Stimulated activated CD8-positive, alpha-beta memory T cell treated with anti-CD3 and anti-CD28 coated beads, Interleukin-7, amount 100 ng/mL, for 48 hours (primary cell): ENCODE measurements at places on chromosomes 4 and X.
A peak's percentile ranks its signal among the peaks of the same experiment; 100 is the strongest.

GRCh38 chr4:38179690-38180377, 219.6 kb downstream of the PTTG2 start:
- DNase-seq: peak; percentile 22

DNA sequence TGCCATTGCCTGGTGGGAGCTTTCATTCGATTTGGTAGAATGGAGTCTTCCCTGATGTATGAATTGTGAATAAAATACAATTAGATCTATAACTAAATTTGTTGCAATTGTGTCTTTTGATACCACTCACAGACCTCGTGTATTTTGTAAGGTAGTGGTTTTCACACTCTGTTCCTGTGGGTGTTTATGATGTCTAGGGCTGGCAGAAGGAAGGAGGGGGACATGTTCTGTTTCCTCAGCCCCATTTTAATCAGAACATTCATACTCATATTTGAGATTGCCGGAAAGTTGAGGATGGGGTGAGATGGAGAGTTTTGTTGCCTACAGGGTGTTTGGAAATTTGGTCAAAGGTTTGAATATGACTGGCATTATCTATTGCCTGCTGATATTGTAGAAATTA, 42.9 kb downstream of the PTTG2 start:
- no peak for DNase-seq

DNA sequence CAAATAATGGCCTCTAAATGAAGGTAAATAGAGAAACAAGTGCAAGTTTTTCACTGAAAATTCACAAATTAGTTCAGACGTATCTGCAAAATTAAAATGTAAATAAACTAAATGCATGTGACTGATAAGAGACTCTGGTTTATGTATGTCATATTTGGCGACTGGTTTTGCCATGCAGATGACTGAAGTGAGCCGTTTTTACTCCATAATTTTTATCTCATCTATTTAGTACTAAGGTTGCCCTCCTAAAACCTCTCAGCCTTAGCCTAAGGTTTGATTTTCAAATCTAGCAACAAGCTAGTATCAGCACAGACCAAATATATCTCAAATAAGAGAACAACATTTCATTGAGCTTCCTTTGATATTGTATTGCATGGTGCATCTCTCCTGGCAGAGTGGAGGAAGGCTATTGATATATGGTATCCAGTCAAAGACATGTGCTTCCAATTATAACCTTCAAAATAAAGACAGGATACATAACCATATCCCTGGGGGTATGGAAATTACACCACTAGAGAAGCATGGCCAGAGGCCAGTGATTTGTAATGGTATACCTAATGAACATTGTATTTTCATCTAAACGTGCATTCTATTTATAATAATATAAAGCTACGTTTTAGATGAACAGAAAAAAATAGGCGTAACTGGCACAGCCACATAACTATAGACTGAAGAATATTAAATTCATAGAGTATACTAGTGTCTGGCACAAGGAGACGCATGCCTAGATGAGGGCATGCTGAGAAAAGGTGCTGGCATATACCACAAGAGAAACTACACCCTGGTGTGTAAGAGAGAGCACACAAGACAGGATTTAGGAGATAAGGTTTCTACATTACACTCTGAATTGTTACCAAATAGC, 392.6 kb upstream of the INTU start:
- no peak for DNase-seq

- no peak for DNase-seq
Observed at GRCh38 chr4:139550724-139551429, 5.1 kb downstream of the SETD7 start.

GRCh38 chrX:114058988-114059418, 524.9 kb upstream of the HTR2C start:
- no peak for DNase-seq
